ENCODE measurements at places on chromosomes 4 and X. TPM values are rescaled to one million over a fixed set of nuclear protein-coding genes. Genes with fewer than 3 reads are reported as not detected.

DNA sequence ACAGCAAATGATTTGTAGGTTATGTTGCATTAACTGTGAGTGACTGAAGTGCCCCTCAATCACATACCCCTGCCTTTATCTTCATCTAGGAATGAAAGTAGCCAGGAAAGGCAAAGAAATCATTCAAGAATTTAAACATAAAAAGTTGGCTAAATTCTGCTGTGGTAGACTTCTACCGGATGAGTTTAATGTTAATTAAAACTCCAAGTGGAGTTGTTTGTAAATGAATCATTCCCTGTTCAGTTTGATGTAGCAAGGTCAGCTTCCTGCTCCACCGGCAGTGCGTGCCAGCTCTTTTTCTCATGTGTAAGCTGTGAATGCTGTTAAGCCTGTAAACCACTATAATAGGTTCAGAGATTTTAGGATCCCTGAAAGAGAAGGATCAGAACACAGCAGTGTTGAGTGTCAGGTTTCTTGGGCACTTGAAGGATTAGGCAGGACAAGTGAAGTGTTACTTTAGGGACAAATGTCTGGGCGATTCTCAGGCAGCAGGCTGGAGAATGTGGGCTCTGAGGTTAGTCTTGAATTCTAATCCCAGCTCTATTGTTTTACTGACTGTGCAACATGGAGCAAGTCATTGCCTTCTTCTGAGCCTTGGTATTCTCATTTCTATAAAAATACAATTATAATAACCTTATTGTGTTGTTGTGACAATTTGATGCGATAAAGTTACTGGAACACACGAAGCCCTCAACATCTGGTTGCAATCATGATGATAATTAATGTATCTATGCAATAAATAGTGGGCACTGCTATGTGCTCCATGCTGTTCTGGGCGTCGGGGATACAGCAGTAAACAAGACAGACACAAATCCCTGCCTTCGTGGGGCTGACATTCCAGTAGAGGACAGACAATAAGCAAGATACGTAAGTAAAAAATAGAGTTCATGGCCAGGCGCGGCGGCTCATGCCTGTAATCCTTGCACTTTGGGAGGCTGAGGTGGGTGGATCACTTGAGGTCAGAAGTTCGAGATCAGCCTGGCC is 112.0 kb downstream of the SHROOM3 start:
- H3K4me1 ChIP-seq = peaks cover 12% of the 10 kb centered on the region
- DNase-seq = no peak
- H3K4me3 ChIP-seq = no peak overlapping the region
- no peak overlapping the region for H3K27ac ChIP-seq

GRCh38 chr4:98522062-98522461 is 136.3 kb downstream of the TSPAN5 start:
- no peaks in the 10 kb centered on the region for H3K27me3 ChIP-seq
- peak overlapping the region; percentile 61 for H3K4me3 ChIP-seq

DNA sequence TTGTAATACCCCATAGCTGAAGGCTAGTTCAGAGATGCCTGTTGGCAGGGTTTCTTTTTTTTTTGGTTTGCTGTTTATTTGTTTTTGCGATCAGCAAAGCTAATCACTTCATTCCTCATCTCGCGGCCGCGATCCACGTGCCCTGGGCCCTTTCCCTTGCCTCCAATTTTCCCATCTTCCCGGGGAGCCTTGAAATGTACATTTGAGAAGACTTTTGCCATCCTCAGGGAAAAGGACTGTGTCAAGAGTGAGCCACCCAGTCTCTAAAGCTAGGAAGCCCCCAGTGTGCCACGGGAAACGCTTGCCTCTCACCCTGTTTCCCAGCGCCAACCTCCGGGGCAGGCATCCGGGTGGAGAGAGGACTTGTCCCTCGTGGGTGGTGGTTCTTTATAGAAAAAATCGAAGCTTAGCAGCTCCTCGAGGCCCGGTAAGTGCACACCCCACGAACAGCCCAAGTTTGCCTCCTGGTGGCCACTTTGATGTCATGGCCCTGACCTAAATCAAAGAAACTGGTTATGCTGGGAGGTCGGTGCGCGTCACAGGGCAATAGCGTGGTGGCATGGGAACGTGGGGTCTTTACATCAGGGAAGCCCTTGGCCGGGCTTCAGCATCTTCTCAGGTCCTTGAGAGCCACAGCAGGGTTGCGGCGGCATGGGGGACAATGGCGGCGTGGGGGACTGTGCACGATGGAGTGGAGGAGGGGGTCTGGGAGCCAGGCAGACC is 42.0 kb downstream of the MAP7D3 start:
- no peaks in the 10 kb centered on the region for H3K36me3 ChIP-seq
- DNase-seq = peak; percentile 16
- peaks cover 9% of the 10 kb centered on the region for H3K4me1 ChIP-seq
- H3K27me3 ChIP-seq = peaks cover 7% of the 10 kb centered on the region

The NUP62CL gene
- 4.9 TPM for total RNA-seq

The IDS gene
- total RNA-seq = 84.7 TPM

DNA sequence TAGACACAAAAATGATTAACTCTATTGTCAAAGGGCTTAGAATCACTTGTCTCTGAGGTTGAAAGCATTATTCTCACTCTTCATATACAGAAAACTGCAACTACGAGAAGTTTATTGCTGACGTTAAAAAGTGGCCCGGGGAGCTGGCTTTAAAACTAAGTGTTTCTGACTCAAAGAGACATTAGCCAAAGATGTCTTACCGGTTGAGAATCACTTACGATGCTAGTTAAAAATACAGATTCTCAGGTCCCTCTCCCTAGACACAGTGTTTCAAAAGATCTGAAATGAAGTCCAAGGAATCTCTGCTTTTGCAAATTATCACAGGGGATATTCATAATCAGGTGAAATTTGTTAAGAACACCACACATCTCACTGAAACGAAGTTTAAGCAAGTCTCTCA is 1.2 kb downstream of the GNPDA2 start:
- peaks cover 33% of the 10 kb centered on the region for H3K4me1 ChIP-seq
- peaks cover 4% of the 10 kb centered on the region for H3K36me3 ChIP-seq
- peak overlapping the region; percentile 99 for H3K27ac ChIP-seq

The SPANXA2 gene
- not detected for total RNA-seq

The C1GALT1C1 gene
- total RNA-seq = 9.8 TPM

Data from activated T-cell treated with anti-CD3 and anti-CD28 coated beads, Interleukin-2, amount 50 U/mL, for 72 hours (primary cell).